Activated CD8-positive, alpha-beta memory T cell treated with anti-CD3 and anti-CD28 coated beads for 1 hour (primary cell): ENCODE measurements at places on chromosomes 2 and 18.

- no peak for DNase-seq
These were observed 66.5 kb downstream of the SFXN5 start for GRCh38 chr2:73004889-73005596.

DNA sequence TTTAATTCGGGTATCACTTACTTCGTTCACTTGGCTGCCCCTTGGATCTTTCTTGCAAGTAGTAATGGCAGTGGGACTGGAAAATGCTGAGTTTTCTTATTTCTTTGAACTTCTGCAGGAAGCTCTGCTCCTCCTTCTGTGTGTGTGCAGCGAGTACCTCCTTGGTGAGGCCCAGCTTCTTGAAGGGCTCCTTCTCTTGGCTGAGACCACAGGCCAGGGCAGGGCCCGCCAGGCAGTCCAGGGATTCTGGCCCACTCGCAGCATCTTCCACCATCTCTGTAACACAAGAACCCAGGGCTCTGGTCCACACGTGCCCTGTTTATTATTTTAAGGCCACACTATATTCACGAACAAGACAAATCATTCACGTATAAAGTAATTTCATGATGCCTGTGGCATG is 15.8 kb upstream of the HES6 start:
- DNase-seq: no peak

- DNase-seq: no peak
These were observed 253.8 kb downstream of the TGIF1 start for GRCh38 chr18:3703732-3704176.

DNA sequence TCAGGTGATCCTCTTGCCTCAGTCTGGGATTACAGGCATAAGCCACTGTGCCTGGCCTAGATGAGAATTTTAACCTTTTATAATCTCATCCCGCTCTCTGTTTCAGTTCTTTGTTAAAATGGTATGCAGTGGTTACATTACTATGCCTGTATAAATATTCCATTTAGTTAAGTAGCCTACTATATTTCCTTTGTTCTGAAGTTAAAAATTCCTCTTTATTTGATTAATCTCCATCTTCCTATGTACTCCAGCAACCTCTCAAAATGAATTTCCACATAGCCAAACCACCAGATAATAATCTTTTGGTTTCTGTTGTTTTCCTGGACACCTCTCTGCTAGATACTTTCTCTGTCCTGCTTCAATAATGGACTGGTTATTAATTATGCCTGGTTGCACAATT is 15.8 kb downstream of the RAB10 start:
- no peak for DNase-seq

- DNase-seq: no peak
These were observed 121.5 kb downstream of the WDSUB1 start for GRCh38 chr2:159165048-159165447.
